ENCODE measurements at places on chromosomes 2 and 18.

DNA sequence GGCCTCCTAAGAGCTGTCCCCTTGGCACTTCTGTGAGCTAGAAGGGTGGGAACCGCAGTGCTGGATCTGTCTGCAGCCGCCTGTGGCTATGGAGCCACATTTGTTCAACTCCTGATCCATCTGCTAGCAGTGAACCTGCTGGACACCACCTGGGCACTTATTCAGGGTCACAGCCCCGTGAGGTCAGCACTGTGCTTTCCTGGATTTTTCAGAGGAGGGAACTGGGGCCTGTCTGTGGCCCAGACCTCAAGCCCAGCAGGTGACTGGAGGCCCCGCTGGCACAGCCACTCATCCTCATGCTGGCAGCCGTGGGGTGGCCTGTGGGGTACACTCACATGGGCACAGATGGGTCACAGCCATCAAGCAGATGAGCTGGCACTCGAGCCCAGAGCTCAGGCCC, 155.3 kb downstream of the TFCP2L1 start:
- DNase-seq: no peak

- DNase-seq: peak; percentile 69
Observed at GRCh38 chr18:10926621-10927161, 222.7 kb downstream of the PIEZO2 start.

DNA sequence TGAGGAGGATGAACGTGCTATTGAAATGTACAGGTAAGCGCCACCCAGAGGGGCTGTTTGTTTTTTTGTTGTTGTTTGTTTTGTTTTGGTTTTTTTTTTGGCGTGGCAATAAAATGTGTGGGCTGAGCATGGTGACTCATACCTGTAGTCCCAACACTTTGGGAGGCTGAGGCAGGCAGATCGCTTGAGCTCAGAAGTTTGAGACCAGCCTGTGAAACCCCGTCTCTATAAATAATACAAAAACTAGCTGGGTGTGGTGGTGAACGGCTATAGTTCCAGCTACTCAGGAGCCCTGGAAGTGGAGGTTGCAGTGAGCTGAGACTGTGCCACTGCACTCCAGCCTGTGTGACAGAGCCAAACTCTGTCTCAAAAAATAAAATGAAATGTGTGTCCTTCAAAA, 6.2 kb downstream of the PDCL3 start:
- DNase-seq: no peak

- no peak for DNase-seq
Observed at GRCh38 chr2:129771418-129772189, 207.9 kb upstream of the RAB6C start.

DNA sequence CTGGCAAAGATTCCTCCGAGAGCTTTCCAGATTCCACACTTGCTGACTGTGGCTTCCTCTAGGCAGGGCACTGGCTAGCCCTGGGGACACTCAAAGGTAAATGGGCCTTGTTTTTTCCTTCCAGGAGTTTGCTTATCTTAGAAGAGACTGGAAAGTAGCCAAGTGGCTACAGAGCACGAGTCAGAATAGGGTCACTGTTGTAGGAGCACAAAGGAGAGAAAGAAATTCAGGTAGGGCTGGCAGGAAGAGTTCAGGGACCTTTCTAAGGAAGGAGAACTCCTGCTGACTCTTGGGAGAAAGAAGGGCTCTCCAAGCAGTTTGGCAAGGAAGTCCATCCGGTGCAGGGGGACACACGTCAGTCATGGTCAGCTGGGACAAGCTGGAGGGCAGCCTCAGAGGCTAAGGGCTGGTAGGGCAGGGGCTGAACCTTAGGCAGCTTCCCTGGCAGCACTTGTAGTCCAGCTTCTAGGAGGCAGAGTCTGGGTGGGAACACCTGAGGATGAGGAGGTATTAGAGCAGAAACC, 39.5 kb downstream of the NIFK start:
- DNase-seq: peak; percentile 28

DNA sequence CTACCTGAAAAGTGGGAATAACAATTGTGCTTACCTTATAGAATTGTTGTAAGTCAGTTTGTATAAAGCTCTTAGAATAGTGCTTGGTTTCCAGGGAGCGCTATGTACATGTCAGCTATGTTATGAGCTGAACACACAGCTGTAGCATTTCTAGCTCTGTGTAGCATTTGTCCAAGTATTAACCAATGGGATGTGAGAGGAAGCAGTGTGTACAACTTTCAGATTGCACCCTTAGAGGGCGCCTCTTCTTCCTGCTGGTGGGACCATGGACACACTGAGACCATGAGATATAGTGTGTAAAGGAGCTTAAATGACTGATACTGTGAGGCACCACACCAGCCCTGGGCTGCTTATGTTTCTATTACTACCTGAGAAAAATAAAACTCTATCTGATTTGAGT, 380.2 kb downstream of the LNPK start:
- no peak for DNase-seq

- no peak for DNase-seq
Observed at GRCh38 chr2:167764772-167765341, 482.5 kb downstream of the STK39 start.

- DNase-seq: no peak
Observed at GRCh38 chr2:116440104-116440653, 1374.3 kb upstream of the DDX18 start.

All from iris pigment epithelial cell (primary cell).